ENCODE measurements at places on chromosomes 12 and 14. TPM values are rescaled to one million over a fixed set of nuclear protein-coding genes. Genes with fewer than 3 reads are reported as not detected.

GLT1D1 gene
- not detected for total RNA-seq

ANAPC7 gene
- 50.5 TPM for total RNA-seq

ATP2A2 gene
- 257 TPM for total RNA-seq

CLEC1B gene
- not detected for total RNA-seq

ZCCHC8 gene
- total RNA-seq = 19.3 TPM

DNM1L gene
- 114 TPM for total RNA-seq

CCDC77 gene
- 13.3 TPM for total RNA-seq

LMNTD1 gene
- not detected for total RNA-seq

PLCZ1 gene
- total RNA-seq = not detected

RECQL gene
- total RNA-seq = 69.5 TPM

ZBTB42 gene
- total RNA-seq = 2.3 TPM

RTL1 gene
- total RNA-seq = not detected

CLEC6A gene
- not detected for total RNA-seq

BMP4 gene
- 8.6 TPM for total RNA-seq

TAS2R19 gene
- 0.49 TPM for total RNA-seq

SLC35F4 gene
- total RNA-seq = not detected

C1S gene
- total RNA-seq = 1.9 TPM

GPD1 gene
- total RNA-seq = 0.14 TPM

RNFT2 gene
- total RNA-seq = 2.6 TPM

GNB3 gene
- 2.1 TPM for total RNA-seq

SMIM41 gene
- not detected for total RNA-seq

SLC5A8 gene
- 0.10 TPM for total RNA-seq

LUM gene
- not detected for total RNA-seq

BATF gene
- total RNA-seq = not detected

CAMKK2 gene
- total RNA-seq = 20.3 TPM

IL23A gene
- total RNA-seq = 7.3 TPM

KRT83 gene
- not detected for total RNA-seq

OAS3 gene
- total RNA-seq = 143 TPM

CATSPERB gene
- total RNA-seq = 0.18 TPM

ABCC9 gene
- total RNA-seq = 0.03 TPM

E2F7 gene
- total RNA-seq = 20.8 TPM

BHLHE41 gene
- total RNA-seq = 0.14 TPM

SERPINA12 gene
- not detected for total RNA-seq

NYNRIN gene
- 16.3 TPM for total RNA-seq

ANO2 gene
- not detected for total RNA-seq

STON2 gene
- total RNA-seq = 228 TPM

MYO1H gene
- total RNA-seq = not detected

KANSL2 gene
- total RNA-seq = 29.1 TPM

PAPLN gene
- 2.0 TPM for total RNA-seq

SLC39A2 gene
- total RNA-seq = not detected

OGFOD2 gene
- 12.9 TPM for total RNA-seq

TAS2R9 gene
- not detected for total RNA-seq

INHBE gene
- 0.07 TPM for total RNA-seq

DAO gene
- total RNA-seq = not detected

PARPBP gene
- total RNA-seq = 18.4 TPM

GOLT1B gene
- 33.9 TPM for total RNA-seq

THAP2 gene
- 2.7 TPM for total RNA-seq

C12orf42 gene
- total RNA-seq = 0.07 TPM

NELL2 gene
- total RNA-seq = 0.07 TPM

ZNF641 gene
- 9.3 TPM for total RNA-seq

IKZF4 gene
- 1.2 TPM for total RNA-seq

CEBPE gene
- total RNA-seq = not detected

BIN2 gene
- not detected for total RNA-seq

TAS2R7 gene
- total RNA-seq = not detected

SSPN gene
- total RNA-seq = 0.51 TPM
